NAMALWA (cell line): ENCODE measurements at places on chromosomes 4 and X.
A peak's percentile ranks its signal among the peaks of the same experiment; 100 is the strongest.

- no peak for DNase-seq
Observed at GRCh38 chr4:137531986-137532868, at the start of gene PCDH18. Gene PCDH18 (minus strand): TSS chr4:137532494. CDS start chr4:137532088, 406 bp downstream.

- peak; percentile 3 for DNase-seq
Observed at GRCh38 chr4:1044469-1045192, 33.2 kb downstream of the FGFRL1 start.

GRCh38 chr4:4791299-4792111, 68.0 kb upstream of the MSX1 start:
- no peak for DNase-seq

GRCh38 chr4:139808381-139808807, 142.8 kb downstream of the MGST2 start:
- no peak for DNase-seq

GRCh38 chr4:74283614-74284013, 24.7 kb upstream of the EPGN start:
- DNase-seq = no peak

DNA sequence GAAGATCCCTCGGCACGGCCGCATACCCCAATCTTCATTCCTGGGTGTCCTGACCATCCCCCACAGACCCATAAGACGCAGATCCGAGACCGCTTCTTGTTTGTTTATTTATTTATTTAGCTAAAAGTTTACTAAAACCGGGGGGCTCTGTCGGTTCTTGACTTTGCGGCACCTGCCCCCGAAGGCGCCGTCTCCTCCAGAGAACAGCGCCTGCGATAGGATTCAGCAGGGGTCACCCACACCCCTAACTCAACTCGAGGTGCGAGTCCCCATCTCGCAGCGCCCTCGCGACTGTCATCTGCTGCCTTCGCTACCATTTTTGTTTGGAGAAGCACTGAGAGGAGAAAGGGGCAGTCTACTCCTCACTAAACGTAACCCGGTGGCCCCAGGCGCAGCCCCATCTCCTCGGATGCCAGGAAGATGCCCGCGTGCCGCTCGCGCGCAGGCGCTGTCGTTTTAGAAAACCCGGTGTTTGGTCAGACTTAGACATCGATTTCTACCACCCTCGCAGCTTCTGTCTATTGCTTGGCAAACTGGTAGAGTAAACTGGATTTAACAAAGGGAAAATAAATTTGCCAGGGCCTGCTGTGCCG, 18.9 kb upstream of the GPR101 start:
- DNase-seq = no peak

GRCh38 chr4:9812501-9813340, 31.3 kb downstream of the DRD5 start:
- DNase-seq = no peak

- DNase-seq = no peak
Observed at GRCh38 chrX:151019856-151020255, 36.7 kb downstream of the HMGB3 start.

DNA sequence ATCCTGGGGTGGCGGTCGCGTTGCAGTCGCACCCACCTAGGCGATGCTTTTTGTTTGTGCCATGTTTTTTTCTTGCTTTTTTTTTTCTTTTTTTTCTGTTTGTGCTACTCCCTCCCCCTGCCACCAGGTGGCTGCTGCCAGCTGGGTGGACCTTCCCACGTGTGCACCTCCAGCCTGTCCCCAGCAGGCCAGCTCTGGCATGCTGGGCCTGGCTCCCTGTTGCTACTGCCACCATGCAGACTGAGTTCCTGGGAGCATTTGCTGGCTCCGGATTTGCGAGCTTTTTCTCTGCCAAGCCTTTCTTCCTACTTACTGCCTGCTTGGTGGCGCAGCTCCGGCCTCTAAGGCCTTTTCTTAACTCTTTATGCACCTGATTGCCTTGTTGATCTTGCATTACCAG, 161.2 kb upstream of the WDFY3 start:
- peak; percentile 76 for DNase-seq

- DNase-seq = peak; percentile 0
Observed at GRCh38 chrX:31563792-31564191, 492.0 kb upstream of the FTHL17 start.

DNA sequence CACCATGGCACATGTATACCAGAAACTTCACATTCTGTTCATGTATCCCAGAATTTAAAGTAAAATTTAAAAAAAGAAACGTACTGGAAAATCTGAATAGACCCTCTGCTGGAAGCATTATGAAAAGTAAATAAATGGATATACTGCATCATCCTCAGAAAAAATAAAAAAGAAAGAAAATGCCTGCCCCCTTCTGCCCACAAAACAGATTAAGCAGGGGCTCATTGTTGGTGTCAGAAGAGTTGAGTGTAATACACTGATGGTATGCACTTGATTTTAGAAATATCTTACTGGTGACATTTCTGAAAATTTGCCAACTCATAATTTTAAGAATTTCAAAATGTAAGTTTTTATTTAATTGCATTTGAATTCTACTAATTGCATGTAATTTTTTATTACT, 77.8 kb downstream of the LRP2BP start:
- no peak for DNase-seq

DNA sequence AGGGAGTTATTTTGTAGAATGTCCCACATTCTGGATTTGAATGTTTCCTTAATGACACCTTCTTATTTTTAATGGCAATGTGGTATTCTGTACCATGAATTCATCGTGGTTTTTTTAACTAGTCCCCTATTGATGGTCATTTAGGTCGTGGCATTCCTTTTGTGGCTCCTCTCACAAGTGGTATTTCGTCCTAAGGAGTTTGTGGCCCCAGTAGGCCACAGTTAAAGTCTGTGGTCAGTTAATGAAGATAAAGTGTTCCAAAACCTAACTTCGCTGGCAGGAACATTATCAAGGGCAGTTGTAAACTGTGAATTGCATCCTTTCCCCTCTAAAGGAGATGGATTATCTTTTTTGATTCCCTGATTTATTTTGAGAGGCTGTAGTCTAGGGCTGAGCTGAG, 133.2 kb downstream of the TMEM164 start:
- DNase-seq = no peak

GRCh38 chr4:108813261-108813660, 50.4 kb upstream of the ETNPPL start:
- no peak for DNase-seq

DNA sequence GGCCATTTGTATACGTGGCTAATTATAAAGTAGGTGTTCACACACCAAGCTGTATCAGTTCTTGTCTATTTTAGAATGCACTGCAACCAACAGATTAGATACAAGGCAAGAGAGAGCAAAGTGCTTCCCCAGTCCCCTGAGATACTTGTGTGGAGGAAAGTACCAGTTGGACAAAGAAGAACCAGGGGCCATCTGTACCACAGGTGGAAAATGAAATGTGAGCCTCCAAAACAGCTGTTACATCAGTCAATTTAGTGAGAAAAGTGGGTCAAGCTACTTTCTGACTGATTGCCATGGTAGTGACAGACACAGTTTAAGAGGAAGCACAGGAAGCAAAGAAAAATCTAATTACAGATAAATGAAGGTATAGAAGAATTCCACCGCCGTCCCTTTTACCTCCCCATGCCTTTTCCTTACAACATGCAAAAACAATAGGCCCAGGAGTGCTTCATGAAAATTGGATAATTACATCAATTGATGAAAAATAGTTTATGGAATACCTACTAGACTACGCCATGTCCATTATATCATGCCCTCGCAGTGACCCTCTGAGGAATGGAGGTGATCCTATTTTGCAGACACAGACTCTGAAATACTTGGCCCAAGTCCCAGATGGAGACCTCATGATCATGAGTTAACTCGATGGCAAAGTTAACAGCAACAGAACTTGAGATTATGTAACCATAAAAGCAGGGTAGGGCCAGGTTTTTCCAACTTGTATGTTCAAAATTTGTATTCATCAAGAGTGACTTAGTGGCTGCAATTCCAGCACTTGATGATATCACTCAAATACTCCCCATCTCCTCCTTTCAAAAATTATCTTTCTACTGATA, 15.8 kb downstream of the SMPX start:
- DNase-seq = no peak

GRCh38 chr4:74223801-74224200, 65.9 kb downstream of the MTHFD2L start:
- DNase-seq = no peak

DNA sequence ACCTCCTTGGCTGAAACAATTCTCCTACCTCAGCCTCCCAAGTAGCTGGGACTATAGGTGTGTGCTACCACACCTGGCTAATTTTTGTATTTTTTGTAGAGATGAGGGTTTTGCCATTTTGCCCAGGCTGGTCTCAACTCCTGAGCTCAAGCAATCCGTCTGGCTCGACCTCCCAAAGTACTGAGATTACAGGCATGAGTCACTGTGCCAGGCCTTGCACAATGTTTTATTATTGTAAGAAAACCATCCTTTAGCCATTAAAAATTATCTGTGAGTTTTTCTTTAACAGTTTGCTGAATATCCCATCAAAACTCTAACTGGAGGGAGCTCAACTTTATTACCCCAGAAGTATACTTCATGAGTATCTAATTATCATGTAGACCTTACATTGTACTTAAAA, 900.3 kb downstream of the PCDH7 start:
- no peak for DNase-seq

DNA sequence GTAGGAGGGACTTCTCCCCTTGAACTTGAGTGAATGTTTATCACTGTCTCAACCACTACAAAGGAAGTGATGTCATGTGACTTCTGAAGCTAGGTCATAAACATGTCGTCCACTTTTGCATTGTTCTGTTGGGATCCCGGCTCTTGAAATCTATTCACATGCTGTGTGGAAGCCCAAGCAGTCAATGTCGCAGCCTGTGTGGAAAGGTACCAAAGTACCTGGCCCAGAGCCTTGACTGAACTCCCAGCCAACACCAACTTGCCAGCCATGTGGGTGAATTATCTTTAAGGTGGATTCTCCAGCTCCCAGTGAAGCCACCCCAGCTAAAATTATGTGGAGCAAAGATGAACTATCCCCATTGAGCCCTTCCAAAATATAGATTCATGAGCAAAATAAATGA, 85.0 kb upstream of the USP38 start:
- no peak for DNase-seq

DNA sequence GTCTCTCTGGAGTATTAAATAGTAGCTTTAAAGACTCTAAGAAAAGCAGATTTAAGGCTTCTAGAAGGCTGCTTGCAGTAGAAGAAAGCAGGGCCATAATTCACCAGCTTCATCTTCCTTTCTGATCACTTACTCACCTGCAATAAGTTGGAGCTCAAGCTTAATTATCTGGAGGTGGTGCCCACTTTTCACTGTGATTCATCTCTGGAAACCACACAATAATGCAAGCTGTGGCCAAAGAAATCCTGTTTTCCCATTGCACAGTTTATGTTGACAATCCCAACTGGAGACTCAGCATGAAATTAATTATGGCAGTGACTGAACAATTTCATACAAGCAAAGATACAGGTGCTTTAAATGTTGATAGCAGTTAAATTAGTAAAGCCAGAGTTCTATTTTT, 14.7 kb downstream of the CWH43 start:
- DNase-seq = no peak

GRCh38 chrX:2894885-2895292, 34.2 kb downstream of the ARSD start:
- no peak for DNase-seq

- no peak for DNase-seq
Observed at GRCh38 chr4:176298664-176299063, 21.1 kb upstream of the SPCS3 start.

GRCh38 chrX:130260316-130260715, 8.4 kb downstream of the ZNF280C start:
- DNase-seq = no peak

- DNase-seq = peak; percentile 68
Observed at GRCh38 chr4:154807042-154807630, 26.1 kb downstream of the RBM46 start.

- no peak for DNase-seq
Observed at GRCh38 chr4:48380583-48381167, 39.3 kb downstream of the SLAIN2 start.

- DNase-seq = no peak
Observed at GRCh38 chr4:80073473-80074008, 512 bp upstream of the ANTXR2 start.

DNA sequence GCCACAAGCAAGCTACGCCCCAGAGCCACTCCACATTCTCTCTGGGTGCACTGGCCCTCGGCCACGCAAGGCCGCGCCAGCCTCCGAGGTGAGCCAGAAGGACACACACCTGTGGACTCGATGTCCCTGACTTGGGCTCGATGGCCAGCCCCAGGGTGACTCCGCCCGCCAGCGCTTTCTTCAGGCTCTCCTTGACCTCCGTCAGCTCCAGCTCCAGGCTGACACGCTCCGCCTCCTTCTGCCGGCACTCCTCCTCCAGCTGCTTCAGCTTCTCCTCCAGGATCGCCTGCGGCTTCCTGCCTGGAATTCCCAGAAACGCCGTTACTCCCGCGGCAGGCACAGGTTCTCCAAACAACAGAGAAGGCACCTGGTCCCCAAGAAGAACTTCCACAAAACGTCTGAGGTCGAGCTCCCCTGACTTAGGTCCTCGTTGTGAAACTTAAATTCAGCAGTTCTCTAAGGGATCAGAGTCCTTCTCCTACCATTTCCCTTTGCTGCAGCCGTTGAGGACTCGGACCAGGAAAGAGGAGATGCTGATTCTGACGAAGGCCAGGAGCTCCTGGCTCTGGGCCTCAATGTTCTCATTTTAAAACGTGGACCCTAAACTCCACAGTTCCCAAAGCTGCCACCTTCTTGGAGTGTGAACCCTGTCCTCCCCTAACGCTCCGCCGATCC, 166.8 kb downstream of the AFAP1 start:
- DNase-seq = no peak

- no peak for DNase-seq
Observed at GRCh38 chr4:127781300-127782024, 660 bp upstream of the HSPA4L start.

- no peak for DNase-seq
Observed at GRCh38 chr4:182325397-182325796, 82.2 kb downstream of the TENM3 start.

DNA sequence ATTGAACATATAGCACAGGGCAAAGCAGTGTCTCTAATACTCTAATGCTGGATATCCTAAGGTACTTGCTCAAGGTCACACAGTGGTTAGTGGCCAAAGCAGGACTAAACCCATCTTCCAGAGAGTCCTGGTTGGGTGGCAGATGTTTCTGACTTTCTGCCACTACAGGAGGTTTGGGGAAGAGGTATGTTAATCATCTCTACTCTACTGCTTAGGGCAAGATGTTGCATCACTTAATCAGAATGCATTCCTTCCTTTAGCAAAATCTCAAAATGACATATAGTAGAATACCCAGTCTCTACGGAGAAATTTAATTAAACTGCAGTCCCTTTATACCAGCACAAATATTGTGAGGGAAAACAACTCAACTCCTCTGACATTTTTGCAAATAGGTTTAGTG, 190.7 kb upstream of the FAM241A start:
- no peak for DNase-seq

- no peak for DNase-seq
Observed at GRCh38 chrX:122046815-122047214, 999.4 kb downstream of the GLUD2 start.

DNA sequence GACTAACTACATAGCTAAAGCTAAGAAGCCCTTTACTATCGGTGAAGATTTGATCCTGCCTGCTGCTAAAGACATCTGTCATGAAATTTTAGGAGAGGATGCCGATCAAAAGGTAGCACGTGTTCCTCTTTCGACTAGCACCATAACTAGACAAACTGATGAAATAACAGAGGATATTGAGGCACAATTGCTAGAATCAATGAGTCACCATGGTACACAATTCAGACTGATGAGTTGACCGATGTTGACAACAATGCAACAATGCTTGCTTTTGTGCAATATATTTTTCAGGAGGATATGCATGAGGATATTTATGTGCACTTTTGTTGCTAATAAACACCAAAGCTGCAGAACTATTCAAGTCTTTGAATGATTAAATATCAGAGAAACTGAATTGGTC, 24.3 kb downstream of the TBCK start:
- no peak for DNase-seq

GRCh38 chrX:38870361-38870895, 69.2 kb downstream of the MID1IP1 start:
- no peak for DNase-seq
